ENCODE measurements at places on chromosomes 12 and 14. TPM values are rescaled to one million over a fixed set of nuclear protein-coding genes. Genes with fewer than 3 reads are reported as not detected.
A peak's percentile ranks its signal among the peaks of the same experiment; 100 is the strongest.

DNA sequence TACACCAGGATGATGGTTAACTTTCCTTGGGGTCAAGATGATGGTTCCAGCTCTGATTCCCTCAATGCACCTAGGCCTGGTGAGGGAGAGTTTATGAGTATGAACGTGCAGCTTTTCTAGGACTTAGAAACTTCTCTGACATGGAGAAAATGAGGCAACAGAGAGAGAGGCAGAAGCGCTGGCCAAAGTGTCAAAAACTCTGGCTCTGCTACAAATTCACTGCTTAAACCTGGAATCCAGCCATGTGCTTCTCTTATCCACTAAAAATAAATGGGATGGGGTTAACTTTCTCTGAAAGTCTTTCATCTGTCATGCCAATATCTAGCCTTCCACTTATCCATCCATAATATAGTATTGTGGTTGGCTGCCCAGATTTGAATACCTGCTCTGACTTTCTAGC, 568.7 kb downstream of the MED13L start:
- no peak for DNase-seq
- H3K27me3 ChIP-seq = no peaks in the 10 kb centered on the region
- H3K4me3 ChIP-seq = no peak overlapping the region

GRCh38 chr12:131833288-131833895, 5.2 kb downstream of the MMP17 start:
- no peak overlapping the region for H3K4me3 ChIP-seq
- peaks cover 14% of the 10 kb centered on the region for H3K4me1 ChIP-seq
- no peaks in the 10 kb centered on the region for H3K36me3 ChIP-seq
- H3K27me3 ChIP-seq = peaks cover 3% of the 10 kb centered on the region
- H3K27ac ChIP-seq = no peak overlapping the region

GRCh38 chr14:74636424-74637177, 24.6 kb upstream of the LTBP2 start:
- no peak overlapping the region for H3K4me3 ChIP-seq
- no peak overlapping the region for H3K27ac ChIP-seq
- H3K4me1 ChIP-seq = peaks cover 2% of the 10 kb centered on the region
- DNase-seq = no peak
- no peaks in the 10 kb centered on the region for H3K36me3 ChIP-seq

- no peaks in the 10 kb centered on the region for H3K4me1 ChIP-seq
- no peaks in the 10 kb centered on the region for H3K27me3 ChIP-seq
Measured at GRCh38 chr12:29149691-29150281, 708 bp downstream of the FAR2 start.

DNA sequence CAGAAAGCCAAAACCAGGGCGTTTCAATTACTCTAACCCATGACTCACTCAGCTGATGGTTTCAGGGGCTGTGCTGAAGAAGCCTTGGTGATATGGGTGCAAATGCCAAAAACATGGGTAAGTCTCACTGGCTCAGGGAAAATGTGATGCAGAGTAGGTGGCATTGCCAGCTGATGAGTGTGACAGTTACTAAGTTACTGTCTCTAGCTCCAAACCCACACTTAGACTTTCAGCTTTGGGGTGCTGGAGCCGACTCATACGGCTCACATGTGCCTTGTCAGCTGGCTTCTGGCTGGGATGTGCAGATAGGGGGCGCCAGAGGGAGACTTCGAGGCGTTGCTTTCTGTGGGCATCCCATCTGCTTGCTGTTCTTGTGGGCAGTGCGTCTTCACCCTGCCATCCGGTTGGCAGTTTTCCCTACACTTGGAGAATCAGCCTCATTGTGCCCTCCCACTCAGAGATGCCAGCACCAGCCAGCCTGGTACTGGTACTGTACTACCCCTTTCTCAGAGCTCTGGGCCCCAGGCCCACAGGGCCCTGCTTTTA, 11.1 kb upstream of the KRT7 start:
- no peaks in the 10 kb centered on the region for H3K36me3 ChIP-seq
- no peak for DNase-seq
- H3K27ac ChIP-seq = no peak overlapping the region
- no peaks in the 10 kb centered on the region for H3K4me1 ChIP-seq

GRCh38 chr12:46457958-46458357, 85.4 kb upstream of the SLC38A2 start:
- no peak overlapping the region for H3K4me3 ChIP-seq
- no peak for DNase-seq
- no peaks in the 10 kb centered on the region for H3K27me3 ChIP-seq
- no peaks in the 10 kb centered on the region for H3K36me3 ChIP-seq
- H3K27ac ChIP-seq = peak overlapping the region; percentile 72
- peaks cover 26% of the 10 kb centered on the region for H3K4me1 ChIP-seq

- H3K27ac ChIP-seq = no peak overlapping the region
- DNase-seq = no peak
- H3K4me3 ChIP-seq = no peak overlapping the region
- no peaks in the 10 kb centered on the region for H3K27me3 ChIP-seq
Measured at GRCh38 chr12:84191779-84192178, 720.8 kb downstream of the SLC6A15 start.

- H3K4me3 ChIP-seq = no peak overlapping the region
- DNase-seq = no peak
- no peaks in the 10 kb centered on the region for H3K27me3 ChIP-seq
- H3K36me3 ChIP-seq = no peaks in the 10 kb centered on the region
- H3K4me1 ChIP-seq = no peaks in the 10 kb centered on the region
Measured at GRCh38 chr14:35412272-35413056, 7.9 kb upstream of the NFKBIA start.

The FNTB gene
- 29.7 TPM for total RNA-seq

- no peak for DNase-seq
- no peaks in the 10 kb centered on the region for H3K4me1 ChIP-seq
- H3K36me3 ChIP-seq = no peaks in the 10 kb centered on the region
- no peak overlapping the region for H3K27ac ChIP-seq
- no peaks in the 10 kb centered on the region for H3K27me3 ChIP-seq
- no peak overlapping the region for H3K4me3 ChIP-seq
Measured at GRCh38 chr12:80709811-80710726, 2.6 kb downstream of the MYF6 start.

DNA sequence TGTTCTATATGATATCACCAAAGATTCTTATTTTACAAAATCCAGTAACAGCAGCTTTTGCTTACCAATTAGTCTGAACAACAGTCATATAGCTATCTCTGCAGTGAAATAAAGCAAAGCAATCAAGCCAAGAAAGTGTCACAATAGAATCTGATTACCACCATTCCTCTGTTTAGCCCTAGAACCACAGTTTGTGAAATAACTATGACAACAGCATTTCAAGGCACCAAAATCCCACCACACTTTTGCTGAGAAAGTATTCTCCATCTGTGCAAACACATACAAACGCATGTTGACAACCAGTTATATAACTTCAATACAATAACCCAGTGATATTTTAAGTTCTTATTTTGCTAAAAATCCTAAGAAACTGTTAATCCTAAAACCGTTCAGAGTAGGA, 7.4 kb downstream of the PPP1R13B start:
- H3K27ac ChIP-seq = no peak overlapping the region
- no peaks in the 10 kb centered on the region for H3K27me3 ChIP-seq
- H3K4me1 ChIP-seq = no peaks in the 10 kb centered on the region
- no peak overlapping the region for H3K4me3 ChIP-seq
- no peaks in the 10 kb centered on the region for H3K36me3 ChIP-seq

- H3K36me3 ChIP-seq = no peaks in the 10 kb centered on the region
- no peak overlapping the region for H3K4me3 ChIP-seq
- no peak for DNase-seq
- H3K27me3 ChIP-seq = no peaks in the 10 kb centered on the region
- H3K27ac ChIP-seq = peak overlapping the region; percentile 92
- H3K4me1 ChIP-seq = peaks cover 13% of the 10 kb centered on the region
Measured at GRCh38 chr12:50111395-50111692, 692 bp upstream of the COX14 start.

- no peak for DNase-seq
- H3K27ac ChIP-seq = no peak overlapping the region
- H3K4me3 ChIP-seq = no peak overlapping the region
- no peaks in the 10 kb centered on the region for H3K27me3 ChIP-seq
- H3K4me1 ChIP-seq = no peaks in the 10 kb centered on the region
- no peaks in the 10 kb centered on the region for H3K36me3 ChIP-seq
Measured at GRCh38 chr12:104121001-104121400, 17.0 kb downstream of the NFYB start.

Data from uterus (tissue), 4 donors.